ENCODE measurements at places on chromosomes 2 and 18.

DNA sequence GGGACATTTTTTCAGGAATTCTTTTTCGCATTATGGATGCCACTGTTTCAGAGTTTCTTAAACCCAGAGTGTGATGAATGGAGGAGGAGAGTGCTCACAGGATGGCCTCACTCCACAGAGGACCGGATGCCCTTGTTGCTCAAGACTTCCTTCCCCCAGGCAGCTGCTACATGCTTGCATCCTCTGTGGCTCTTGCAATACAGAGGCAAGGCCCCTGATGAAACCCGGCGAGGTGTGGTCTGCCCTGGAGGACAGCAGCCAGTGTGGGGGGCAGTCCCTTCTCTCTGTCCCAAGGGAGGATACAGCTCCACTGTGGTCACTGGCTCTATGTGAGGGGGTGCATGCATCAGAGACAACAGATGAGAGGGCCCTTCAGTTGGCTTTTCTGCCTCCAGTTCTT is 109.6 kb downstream of the SH3RF3 start:
- peak; percentile 61 for DNase-seq

- no peak for DNase-seq
These were observed 235.2 kb downstream of the TPGS2 start for GRCh38 chr18:36593641-36594040.

DNA sequence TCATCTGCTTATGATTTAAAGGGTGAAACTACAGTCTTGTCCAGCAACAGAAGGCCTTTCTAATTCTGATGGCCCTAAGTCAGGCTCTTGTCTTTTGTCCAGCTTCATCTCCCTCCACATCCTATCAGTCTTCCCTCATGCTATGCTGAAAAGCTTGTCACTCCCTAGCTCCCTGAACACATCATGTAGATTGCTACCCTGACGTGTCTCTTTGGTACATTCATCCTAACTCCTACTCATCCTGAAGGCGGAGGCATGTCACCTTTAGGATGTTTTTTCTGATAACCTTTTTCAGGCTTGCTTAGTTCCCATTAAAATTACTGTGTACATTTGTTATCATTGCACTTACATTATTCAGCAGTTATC is 78.4 kb upstream of the ARL5A start:
- no peak for DNase-seq

DNA sequence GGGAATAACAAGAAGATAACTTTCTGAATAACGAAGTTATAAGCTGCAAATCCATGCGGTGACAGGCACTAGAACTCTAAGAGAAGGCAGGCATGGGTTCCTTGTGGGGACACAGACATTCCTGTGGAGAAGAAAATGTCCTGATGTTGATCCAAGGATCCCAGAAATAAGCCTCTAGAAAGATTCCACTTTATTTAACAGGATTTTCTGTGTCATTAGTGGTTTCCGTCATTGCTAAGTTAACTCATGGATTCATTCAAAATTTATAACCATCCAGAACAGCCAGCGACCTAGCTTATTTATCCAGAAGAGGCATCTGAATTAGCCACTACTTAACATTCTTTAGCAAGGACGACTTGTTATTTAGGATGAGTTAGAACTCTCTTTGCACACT is 10.0 kb upstream of the CD302 start:
- no peak for DNase-seq

DNA sequence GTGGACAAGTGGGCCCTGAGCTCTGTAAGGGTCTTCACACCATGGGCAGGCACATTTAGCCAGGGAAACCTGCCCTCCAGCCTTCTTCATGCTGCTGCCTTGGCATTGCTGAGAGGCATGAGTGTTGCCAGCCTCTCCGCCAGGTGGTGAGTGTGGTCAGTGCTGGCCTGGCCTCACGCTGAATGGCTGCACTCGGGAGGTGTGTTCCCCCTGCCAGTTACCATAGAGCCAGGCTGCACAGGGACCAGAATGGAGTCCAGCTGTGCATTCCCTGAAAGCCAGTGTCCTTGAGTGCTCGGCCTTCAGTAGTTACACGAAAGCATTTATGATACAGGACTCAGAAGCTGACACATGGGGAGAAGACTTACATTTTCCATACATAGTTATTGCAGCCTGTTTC is 139.7 kb downstream of the ATP9B start:
- DNase-seq, result no peak

Data from mucosa of gallbladder (tissue), 1 donor.